HAP-1 (cell line): ENCODE measurements at places on chromosomes 1 and 21.

DNA sequence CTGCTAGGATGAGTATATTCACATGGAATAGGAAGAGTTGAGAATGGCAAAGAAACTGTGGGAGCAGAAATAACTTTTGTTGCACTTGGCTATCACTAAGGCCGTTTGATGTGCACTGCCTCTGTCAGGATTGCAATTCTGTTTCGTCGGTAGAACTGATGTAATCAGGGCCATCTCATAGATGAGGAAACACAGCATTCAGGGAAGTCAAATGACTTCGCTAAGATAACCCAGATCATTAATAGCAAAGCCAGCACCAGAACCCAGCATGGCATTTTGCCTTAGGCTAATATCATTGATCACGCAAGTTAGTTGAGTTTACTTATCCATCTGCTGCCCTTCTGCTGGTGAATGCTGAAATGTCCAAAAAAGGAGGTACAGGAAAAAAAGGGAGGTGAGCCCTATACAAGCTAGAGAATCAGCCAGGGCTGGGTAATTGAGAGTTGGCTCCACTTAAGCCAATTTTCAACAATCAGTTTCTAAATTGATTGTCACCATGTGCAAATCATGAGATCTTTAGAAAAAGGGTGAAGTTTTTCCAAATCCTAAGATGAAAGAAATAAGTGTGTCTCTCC is 7.6 kb downstream of the RASSF5 start:
- DNase-seq: no peak

- DNase-seq: no peak
Observed at GRCh38 chr1:168340781-168341482, 60.3 kb downstream of the TBX19 start.

- peak; percentile 72 for DNase-seq
Observed at GRCh38 chr21:34526618-34527290, 14.7 kb upstream of the KCNE1 start.

DNA sequence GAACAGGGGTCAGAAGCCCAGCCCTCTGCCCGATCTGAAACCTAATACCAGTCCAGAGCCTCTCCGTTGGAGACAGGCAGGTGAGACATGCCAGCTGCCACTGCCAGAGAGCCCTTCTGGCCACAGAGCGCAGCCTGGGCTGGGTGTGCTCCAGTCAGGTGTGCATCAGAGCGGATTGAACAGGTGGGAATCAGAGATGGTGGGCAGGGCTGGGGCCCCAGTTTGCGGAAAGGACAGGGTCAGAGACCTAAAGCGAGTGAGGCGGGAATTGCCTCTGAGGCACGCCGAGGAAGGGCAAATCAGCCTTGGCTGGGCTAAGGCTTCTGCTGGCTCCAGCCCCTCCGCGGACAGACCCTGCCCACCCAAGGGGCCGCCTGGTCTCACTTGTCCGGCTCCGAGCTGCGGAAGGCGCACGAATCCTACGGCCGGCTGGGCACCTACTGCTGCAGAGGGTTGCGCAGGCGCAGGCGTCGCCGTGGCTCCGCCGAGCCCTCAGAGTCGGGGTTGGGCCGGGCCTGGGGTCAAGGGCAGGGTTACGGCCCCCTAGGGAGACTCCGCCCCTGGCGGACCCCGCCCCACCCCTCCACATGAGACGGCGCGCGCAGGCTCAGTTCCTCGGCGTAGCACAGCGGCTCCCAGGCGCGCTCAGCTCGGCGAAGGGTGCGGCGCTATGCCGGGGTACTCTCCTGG is 10.3 kb downstream of the CPLANE2 start:
- DNase-seq: no peak

DNA sequence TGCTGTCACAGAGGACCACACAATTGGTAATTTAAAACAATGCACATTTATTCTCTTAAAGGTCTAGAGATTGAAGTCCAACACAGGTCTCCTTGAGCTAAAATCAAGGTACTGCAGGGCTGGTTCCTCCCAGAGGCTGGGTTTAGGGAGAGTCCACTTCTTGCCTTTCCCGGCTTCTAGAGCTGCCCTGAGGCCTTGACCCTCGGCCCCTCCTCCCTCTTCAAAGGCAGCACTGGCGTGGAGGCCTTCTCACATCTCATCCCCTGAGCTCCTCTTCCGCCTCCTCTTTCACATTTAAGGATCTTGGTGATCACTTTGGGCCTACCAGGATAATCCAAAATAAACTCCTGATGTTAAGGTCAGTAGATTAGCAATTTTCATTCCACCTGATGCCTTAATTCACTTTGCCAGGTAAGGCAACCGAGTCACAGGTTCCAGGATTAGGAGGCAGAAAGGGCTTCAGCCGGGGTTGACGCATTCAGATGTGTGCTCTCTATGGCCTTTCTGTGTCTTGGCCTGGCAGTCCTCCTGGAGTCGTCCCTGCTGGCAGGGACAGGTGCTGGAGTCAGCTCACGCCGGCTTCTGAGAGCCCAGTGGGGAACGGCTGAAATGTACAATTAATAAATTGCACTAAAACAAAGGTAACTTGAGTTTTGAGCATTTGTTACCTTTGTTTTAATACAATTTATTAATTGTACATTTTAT is 61.2 kb upstream of the ABCG1 start:
- no peak for DNase-seq

- no peak for DNase-seq
Observed at GRCh38 chr1:215418876-215419447, 148.1 kb upstream of the KCTD3 start.

- DNase-seq: no peak
Observed at GRCh38 chr1:163737261-163737660, 415.5 kb downstream of the NUF2 start.

GRCh38 chr1:64474665-64475439 is 4.9 kb downstream of the CACHD1 start:
- no peak for DNase-seq

- DNase-seq: no peak
Observed at GRCh38 chr1:7302873-7303272, 468.2 kb upstream of the VAMP3 start.

DNA sequence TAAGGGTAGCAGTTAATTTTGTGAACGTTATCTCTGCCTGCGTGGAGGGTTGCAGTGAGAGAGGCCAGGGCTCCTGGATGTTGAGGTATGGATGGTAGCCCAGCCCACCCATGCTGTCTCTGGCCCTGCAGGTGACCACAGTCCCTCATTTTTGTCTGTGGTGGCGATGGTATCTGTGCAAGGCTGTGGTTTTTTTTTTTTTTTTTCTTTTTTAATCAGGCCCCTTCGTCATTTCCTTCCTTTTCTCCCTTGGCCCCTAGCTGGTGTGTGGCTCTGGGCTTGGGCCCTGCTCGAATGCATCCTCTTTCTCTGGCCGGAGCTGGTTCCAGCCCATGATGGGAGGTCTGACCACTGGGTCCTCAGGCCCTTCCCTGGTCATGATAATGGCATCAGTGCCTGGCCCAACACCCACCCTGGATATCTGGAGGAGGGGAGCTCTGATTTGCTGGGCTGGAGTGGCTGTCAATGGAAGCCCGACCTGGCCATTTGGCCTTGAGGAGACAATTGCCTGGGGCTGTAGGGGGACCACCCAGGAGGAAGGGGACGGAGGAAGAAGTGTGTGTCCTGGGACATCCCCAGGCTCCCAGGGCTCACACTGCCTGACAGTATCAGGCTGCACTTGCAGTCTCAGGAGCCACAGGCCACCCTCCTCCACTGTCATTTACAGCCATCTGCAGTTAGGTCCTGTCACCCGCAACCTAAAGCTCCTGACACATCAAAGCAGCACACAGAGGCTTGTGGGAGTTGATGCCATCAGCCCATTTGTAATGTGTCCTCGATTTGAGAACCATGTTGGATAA is 8.1 kb upstream of the RNF187 start:
- DNase-seq: no peak

- DNase-seq: no peak
Observed at GRCh38 chr21:17854745-17855144, 35.6 kb upstream of the C21orf91 start.

DNA sequence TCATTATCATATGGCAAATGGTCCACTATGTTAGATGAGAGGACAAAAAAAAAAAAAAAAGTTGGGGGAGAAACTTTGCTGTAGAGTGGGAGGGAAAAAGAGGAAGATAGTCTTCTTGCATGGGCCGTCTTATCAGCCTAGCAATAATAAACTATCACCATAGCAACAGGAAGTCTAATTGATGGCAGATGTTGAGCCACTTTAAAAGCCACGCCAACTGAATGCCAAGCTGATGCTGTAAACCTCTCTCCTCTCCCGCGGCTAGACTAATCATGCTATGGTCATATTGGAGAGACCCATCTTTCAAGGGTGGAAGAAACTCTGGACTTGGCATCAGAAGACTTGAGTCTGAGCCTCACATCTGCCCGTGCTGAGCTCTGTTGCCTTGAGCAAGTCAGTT is 122.2 kb upstream of the HOOK1 start:
- no peak for DNase-seq

GRCh38 chr21:42374457-42374856 is 8.1 kb upstream of the TFF1 start:
- no peak for DNase-seq

DNA sequence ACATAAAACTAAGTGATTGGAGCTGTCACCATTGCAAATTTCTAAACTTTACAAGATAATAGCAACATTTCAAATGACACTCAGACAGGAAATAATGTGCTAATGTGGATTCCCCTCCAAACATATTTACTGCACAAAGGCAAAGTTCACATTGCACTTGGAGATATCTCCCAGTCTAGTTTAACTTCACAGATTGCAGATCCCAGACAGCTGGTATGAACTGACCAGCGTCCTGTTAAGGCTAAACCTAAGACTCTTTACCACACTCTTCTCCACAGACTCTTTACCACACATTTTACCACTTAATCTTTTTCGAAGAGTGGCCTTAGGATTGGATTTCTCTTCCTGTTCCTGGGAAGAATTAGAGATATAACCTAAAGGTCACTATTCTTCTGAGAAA is 40.6 kb upstream of the HSD3B1 start:
- no peak for DNase-seq

GRCh38 chr1:19438516-19439195 is 46.7 kb downstream of the CAPZB start:
- DNase-seq: no peak

GRCh38 chr1:103514920-103515503 is 10.5 kb upstream of the RNPC3 start:
- peak; percentile 49 for DNase-seq
